Smooth muscle cell of bladder (primary cell): ENCODE measurements at places on chromosomes 6 and 20. TPM values are rescaled to one million over a fixed set of nuclear protein-coding genes. Genes with fewer than 3 reads are reported as not detected.

Gene C20orf204
- 0.57 and 0.92 TPM in 2 replicates for total RNA-seq

Gene UBE2C
- 3.6 and 4.3 TPM in 2 replicates for total RNA-seq

Gene DACT2
- total RNA-seq, result 0.85 and 1.0 TPM in 2 replicates

Gene MRAP2
- total RNA-seq, result 0.28 and 0.65 TPM in 2 replicates

Gene SLC17A9
- 9.4 TPM in 2 replicates for total RNA-seq

Gene DSP
- 0.28 and 0.83 TPM in 2 replicates for total RNA-seq

Gene RREB1
- total RNA-seq, result 12.1 and 14.3 TPM in 2 replicates

Gene ELMO2
- 27.3 and 36.8 TPM in 2 replicates for total RNA-seq

Gene FOXC1
- 0.28 and 0.71 TPM in 2 replicates for total RNA-seq

Gene EYA2
- total RNA-seq, result 0.14 and 0.65 TPM in 2 replicates

Gene NTSR1
- total RNA-seq, result 0.09 TPM in 1 of 2 replicates, not detected in the other

Gene SOX4
- total RNA-seq, result 30.7 and 42.4 TPM in 2 replicates

Gene HLA-DQA2
- total RNA-seq, result not detected in 2 replicates

Gene BPI
- total RNA-seq, result not detected in 2 replicates

Gene ERVFRD-1
- not detected in 2 replicates for total RNA-seq

Gene LTA
- not detected in 2 replicates for total RNA-seq

Gene LGSN
- under 0.01 TPM in 2 replicates for total RNA-seq

Gene SYCP2L
- 0.09 and 0.14 TPM in 2 replicates for total RNA-seq

Gene STK35
- 9.2 and 14.1 TPM in 2 replicates for total RNA-seq

Gene PKHD1
- total RNA-seq, result not detected in 2 replicates

Gene CD164
- 152 and 170 TPM in 2 replicates for total RNA-seq

Gene BFSP1
- 2.8 and 3.8 TPM in 2 replicates for total RNA-seq

Gene FHL5
- not detected in 2 replicates for total RNA-seq

Gene OXT
- 0.18 and 0.28 TPM in 2 replicates for total RNA-seq

Gene TSBP1
- not detected in 2 replicates for total RNA-seq

Gene ZC2HC1B
- not detected in 2 replicates for total RNA-seq

Gene MAS1
- total RNA-seq, result under 0.01 and 0.09 TPM in 2 replicates

Gene PRDM13
- not detected in 2 replicates for total RNA-seq

Gene CFB
- 46.1 and 61.2 TPM in 2 replicates for total RNA-seq

Gene IL17F
- not detected in 2 replicates for total RNA-seq

Gene OVOL2
- total RNA-seq, result not detected in 2 replicates

Gene TJAP1
- 7.4 and 9.3 TPM in 2 replicates for total RNA-seq

Gene FGD2
- not detected in 2 replicates for total RNA-seq

Gene TSHZ2
- 0.43 and 1.8 TPM in 2 replicates for total RNA-seq

Gene TREM1
- total RNA-seq, result 2.7 and 3.4 TPM in 2 replicates

Gene TAF4
- 2.4 and 2.7 TPM in 2 replicates for total RNA-seq

Gene LZTS3
- 2.7 and 4.9 TPM in 2 replicates for total RNA-seq

Gene BPIFA1
- total RNA-seq, result not detected in 2 replicates

Gene IMPG1
- total RNA-seq, result not detected in 2 replicates

Gene EDN1
- total RNA-seq, result 0.43 and 2.0 TPM in 2 replicates

Gene EBF4
- total RNA-seq, result 0.57 and 1.8 TPM in 2 replicates

Gene ARHGAP40
- not detected in 2 replicates for total RNA-seq

Gene LEMD2
- total RNA-seq, result 32.6 and 33.7 TPM in 2 replicates

Gene PPIL6
- 3.0 and 6.9 TPM in 2 replicates for total RNA-seq

Gene GNMT
- not detected in 2 replicates for total RNA-seq

Gene HLA-G
- 0.14 and 0.37 TPM in 2 replicates for total RNA-seq

Gene NOTCH4
- 0.85 and 1.2 TPM in 2 replicates for total RNA-seq

Gene PHACTR3
- total RNA-seq, result not detected in 2 replicates
